ENCODE measurements at places on chromosomes 2 and 18.

GRCh38 chr2:157938556-157938955 is 62.4 kb upstream of the ACVR1 start:
- no peak for DNase-seq

DNA sequence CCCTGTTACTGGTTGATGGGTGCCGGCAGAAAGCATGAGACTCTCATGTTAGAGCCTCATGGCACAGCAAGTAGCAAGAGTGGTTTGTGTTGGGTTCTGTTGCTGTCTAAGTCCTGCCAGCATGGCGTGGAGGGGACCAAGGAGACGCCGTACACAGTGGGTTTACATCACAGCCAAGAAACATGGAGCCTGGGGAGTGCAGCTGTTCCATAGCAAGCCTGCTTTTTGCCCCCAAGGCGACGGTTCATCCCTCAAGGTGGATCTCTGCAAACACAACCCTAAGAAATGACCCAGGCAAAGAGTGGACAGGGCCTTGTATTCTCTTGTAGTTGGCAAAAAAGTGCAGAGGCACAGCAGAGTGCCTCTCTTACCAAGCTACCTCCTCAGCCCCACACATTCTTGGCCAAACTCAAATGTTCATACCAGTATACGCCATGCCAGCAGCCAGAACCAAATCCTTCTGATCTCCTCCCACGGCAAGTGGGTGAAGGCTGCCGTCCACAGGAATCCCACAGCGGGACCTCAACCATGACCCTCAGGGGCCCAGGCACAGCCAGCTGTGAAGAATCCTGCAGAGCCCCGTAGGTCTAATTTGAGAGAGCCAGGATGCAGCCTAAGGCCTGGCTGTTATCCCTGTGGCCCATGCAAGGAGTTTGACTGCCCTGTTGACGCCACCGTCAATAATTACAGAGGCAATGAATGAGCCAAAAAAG is 19.0 kb downstream of the SNED1 start:
- no peak for DNase-seq

GRCh38 chr2:127893494-127893893 is 7.7 kb upstream of the AMMECR1L start:
- DNase-seq: no peak

- DNase-seq: no peak
These were observed 568.2 kb downstream of the THSD7B start for GRCh38 chr2:137333386-137334165.

DNA sequence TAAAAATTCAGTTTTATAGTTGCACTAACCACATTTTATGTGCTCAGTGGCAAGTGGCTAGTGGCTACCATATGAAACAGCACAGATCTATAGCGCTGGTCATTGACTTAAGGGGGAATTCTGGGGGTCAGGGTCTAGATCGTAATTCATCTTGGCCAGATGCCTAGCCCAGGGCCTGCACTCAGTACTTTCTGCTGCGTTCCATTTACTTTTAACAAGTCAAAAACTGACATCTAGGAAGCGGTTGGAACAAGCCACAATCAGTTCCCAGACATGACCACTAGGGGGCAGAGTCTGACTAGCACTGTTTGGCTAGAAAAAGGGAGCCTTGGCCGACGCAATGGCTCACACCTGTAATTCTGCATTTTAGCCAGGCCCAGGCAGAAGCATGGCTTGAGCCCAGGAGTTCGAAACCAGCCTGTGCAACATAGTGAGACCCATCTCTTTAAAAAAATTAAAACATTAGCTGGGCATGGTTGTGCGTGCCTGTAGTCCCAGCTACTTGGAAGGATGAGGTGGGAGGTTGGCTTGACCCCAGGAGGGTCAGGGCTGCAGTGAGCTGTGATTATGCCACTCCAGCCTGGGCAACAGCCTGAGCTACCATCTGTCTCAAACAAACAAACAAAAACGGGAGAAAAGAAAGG is 9.0 kb upstream of the TMBIM1 start:
- peak; percentile 93 for DNase-seq

DNA sequence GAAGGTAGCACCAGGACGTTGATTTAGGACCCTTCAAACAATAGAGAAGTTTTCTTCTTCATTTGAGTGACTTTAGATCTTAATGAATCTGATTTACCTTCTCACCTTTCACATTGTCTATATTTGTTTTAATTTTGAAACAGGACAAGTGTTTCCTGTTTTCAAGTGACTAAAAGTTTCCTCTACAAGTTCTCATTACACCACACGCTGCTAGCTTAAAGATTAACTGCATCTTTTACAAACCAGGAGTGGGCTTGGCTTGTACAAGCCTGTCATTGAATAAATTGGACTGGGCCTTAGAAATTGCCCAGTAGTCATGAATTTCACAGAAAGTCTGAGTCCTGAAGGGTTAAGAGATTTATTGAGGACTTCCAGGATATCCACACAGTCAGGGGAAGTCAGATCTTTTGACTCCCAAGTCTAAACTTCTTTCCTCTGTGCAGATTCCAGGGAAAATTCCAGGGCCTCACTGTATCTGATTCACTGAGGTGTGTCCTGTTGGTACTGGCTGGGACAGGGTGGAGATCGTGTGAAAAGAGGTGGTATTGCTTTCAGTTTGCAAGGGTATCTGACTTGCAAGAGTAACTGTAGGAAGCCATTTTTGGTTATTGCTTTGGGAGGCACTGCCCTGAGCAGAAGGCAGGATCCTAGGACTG is 3.4 kb downstream of the SGPP2 start:
- DNase-seq: no peak

DNA sequence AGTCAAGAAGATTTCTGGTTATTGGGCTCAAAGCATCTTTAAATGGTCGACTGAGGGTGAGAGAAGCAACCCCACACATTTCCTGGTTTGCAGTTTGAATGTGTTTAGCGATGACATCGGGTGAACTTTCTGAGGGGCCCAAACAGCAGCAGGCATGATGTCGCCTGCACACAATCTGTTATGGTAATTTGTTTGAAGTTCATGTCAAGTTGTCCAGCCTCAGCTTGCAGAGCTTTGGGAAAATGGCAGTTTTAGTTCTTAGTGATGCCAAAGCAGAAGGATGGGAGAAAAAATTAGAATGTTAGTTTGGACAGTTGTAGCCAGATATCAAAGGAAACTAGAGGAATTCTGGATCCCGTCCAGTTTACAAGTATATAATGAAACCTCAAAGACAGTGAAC is 284.6 kb downstream of the MBD5 start:
- DNase-seq: no peak

- no peak for DNase-seq
These were observed 168.1 kb upstream of the NCK2 start for GRCh38 chr2:105576440-105577241.

- no peak for DNase-seq
These were observed 20.6 kb downstream of the CEP192 start for GRCh38 chr18:13011719-13012118.

DNA sequence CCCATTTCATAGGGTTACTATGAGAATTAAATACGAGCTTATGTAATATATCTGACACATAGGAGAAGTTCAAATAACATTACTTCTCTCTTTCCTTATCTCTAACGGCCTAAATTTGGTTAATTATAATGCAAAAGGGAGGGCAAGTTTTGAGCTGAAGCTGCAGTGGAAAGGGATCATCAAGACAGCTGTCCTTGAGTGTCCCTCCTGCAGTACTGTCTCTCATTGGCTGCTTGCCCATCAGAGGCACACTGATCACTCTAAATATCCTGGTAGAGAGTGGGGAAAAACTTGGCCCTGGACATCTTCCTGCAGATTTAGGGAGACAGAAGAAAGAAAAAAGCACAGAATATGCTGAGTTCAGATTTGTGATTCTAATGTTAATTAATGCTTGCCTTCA is 186.0 kb downstream of the CAMKMT start:
- DNase-seq: no peak

GRCh38 chr2:133475610-133476009 is 92.7 kb downstream of the NCKAP5 start:
- DNase-seq: no peak

GRCh38 chr2:128269063-128269989 is 49.3 kb downstream of the HS6ST1 start:
- no peak for DNase-seq

DNA sequence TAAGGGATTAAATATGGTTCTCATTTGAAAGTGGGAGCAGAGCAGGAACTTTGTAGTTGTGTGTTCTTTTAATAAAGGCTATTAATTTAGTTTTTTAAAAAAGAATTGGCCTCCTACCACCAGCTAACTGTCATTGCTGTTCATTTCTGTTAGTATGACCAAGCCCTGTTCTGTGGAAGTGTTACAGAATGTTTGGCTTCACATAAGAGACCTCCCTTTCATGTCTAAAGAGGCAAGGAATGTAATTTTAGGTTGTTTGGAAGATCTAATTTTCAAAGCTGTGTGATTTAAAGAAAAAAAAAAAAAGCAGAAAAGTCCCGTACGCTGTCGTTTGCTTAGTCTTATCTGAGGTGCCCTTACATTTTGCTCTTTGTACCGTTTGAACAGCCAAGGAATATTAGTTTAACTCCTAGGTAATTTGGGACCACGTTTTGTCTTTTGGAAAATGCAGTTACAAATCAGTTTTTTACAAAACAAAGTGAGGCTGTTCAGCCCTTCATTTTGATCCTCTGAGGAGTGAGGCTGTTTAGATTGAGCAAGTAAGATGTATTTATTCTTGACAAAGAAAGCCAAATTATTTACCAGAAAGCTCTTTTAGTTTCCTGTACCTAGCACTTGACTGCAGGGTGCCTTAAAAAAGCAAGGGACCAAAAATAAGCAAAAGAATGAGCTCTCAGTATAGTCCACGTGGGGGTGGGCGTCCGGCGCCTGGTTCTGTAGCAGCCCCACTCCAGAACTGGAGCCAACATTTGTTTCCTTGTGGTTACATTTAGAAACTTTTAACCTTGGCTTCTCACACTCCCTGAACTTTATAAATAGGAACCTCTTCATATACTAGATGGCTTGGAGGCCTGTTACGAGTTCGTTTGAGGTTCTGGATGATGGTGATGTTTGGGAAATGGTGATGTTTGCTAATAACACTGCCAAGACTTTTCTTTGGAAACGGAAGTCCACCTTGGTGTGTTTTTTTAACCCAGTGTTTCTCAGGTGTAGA is 136.2 kb downstream of the FMNL2 start:
- DNase-seq: no peak

DNA sequence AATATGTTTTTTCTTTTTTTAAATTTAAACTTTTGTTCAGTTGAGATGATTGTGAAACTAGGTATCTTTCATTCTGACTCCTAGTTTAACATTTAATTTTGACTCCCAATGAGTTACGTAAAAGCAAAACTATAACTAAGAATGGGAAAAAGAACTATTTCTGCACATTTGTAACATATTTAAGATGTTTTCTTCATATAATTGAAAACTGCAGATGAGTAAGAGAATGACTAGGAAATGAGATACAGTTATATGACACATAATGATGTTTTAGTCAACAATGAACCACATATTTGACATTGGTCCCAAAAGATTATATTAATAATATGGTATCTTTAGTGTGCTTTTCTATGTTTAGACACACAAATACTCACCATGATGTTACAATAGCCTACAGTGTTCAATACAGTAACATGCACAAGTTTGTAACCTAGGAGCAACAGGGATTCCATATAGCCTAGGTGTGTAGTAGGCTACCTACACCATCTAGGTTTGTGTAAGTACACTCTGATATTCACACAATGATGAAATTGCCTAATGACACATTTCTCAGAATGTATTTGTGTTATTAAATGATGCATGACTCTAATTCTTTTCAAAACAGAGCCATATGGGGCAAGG is 12.6 kb downstream of the ERMN start:
- no peak for DNase-seq

DNA sequence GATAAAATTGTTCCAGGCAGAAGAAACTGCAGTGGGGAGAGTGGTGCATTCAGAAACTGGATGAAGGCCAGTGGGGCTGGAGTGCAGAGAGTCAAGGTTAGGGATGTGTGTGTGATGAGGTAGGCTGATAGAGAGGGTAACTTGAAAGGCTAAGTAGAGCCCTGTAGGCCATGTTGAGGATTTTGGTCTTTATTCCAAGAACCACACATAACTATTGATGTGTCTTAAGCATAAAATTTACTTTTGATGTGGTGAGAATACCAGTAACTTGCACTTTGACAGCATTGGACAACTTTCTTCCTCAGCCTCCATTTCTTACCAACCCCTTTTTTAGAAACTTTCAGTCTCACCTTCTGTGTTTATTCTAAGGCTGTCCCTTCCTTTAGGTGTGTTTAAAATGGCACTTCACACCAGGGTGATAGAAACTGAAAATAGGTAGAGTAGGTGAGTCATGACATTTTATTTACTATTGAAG is 22.6 kb downstream of the MTX2 start:
- no peak for DNase-seq

- DNase-seq: no peak
These were observed 6.1 kb downstream of the ADI1 start for GRCh38 chr2:3513026-3513810.

DNA sequence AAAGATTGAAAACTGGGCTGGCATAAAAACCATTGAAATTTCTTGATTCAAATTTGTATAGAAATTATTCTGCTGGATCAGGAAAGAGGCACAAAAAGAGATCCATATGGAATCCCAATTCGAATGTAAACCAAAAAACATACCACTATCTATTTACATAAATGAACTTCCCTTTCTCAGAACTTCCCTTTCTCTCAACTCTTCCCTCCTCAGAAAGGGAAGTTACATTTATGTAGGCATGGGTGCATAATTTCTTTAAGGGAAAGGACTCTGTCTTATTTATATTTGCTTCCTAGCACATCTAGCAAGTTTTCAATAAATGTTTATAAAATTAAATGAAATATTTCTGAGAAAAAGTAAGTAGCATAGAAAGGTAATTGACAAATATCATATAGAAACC is 398.1 kb upstream of the ATP5MC3 start:
- no peak for DNase-seq

DNA sequence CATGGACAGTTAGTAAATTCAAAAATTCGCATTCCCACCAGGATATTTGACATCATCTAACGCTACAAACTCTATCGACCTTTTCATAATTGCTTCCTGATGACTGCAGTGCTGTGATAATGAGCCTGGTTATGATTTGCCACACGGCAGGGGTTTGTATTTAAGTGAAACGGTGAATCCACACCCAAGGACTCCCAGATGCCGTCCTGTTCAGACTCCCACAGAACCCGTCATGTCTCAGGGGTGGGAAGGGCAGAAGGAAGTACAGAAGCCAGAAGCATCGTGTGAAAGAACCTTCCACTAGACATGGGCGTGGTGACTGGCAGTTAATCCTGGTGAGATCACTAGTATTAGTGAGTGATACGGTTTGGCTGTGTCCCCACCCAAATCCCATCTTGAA is 91.2 kb upstream of the TMEM18 start:
- DNase-seq: no peak

- no peak for DNase-seq
These were observed 108.0 kb upstream of the UNC80 start for GRCh38 chr2:209663656-209664055.

- DNase-seq: no peak
These were observed 835.7 kb downstream of the DCDC2C start for GRCh38 chr2:4539121-4539520.

All from activated CD4-positive, alpha-beta T cell treated with anti-CD3 and anti-CD28 coated beads for 48 hours (primary cell).